ENCODE measurements at places on chromosomes 5 and 9.

DNA sequence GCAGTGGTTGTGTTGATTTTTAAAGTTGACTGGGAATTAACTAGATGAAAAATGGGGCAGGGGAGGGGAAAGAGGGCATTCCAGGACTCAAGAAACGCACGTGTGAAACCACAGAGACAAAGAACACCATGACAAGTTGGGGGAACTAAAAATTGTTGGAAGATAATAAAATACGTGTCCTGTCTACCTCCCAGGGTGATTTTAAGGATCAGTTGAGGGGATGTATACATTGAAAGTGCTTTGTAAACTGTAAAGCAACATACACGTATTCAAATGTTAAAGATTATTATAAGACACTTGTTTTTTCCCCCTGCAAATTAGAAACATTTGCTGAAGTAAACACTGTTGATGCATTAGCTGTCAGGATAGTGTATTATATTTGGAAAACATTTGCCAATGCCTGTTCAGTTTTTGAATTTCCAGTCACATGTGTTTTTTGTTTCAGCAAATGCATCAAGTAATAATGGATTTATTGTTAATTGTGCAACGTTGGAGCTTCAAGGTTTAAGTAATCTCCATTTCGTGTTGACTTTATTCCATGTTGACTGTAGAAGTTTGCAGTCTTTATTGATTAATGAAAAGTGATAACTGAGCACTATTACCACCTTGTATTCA, 412.7 kb downstream of the ACTL7B start:
- DNase-seq, result no peak

GRCh38 chr5:14458414-14458813, 123.2 kb upstream of the OTULINL start:
- DNase-seq, result no peak

DNA sequence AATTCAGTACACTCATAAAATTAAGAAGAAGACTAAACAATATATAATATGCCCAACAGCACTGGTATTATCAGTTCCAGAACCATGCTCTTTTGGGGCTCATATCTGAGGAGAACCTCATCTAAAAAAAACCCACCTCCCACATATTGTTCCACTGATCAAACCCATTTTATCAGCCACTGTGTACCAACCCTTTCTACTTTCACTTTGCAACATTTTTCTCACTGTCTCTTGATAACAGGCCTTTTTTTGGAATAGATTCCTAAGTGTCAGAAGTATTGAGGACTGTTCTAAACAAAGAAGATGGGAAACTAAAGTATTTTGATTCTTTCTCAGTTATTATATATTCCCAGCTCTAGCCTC, 173.2 kb downstream of the GABRB2 start:
- no peak for DNase-seq

GRCh38 chr5:61281686-61282085, 50.4 kb upstream of the ZSWIM6 start:
- no peak for DNase-seq

GRCh38 chr9:27377147-27377807, 80.3 kb upstream of the EQTN start:
- DNase-seq, result no peak

- peak; percentile 79 for DNase-seq
Observed at GRCh38 chr5:122073018-122073417, 5.0 kb downstream of the LOX start.
